ENCODE measurements at places on chromosomes 12 and 14.

DNA sequence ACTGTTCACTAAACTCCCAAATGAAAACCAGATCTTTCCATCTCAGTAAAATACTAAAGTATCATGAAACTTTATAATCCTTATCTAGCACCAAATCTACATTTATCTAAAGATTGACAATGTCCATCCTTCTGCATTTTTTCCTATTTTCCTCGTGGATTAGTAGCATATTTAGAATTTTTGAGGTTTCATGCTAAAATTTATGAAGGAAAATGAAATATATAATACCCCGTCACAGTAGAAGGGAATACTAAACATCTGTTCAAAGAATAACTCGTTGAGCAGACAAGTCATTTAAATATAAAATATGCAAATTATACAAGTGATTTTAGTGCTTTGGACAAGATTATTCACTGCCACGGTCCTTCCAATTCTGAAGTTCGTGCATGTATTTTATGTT is 122.7 kb upstream of the SLCO1C1 start:
- DNase-seq = no peak

DNA sequence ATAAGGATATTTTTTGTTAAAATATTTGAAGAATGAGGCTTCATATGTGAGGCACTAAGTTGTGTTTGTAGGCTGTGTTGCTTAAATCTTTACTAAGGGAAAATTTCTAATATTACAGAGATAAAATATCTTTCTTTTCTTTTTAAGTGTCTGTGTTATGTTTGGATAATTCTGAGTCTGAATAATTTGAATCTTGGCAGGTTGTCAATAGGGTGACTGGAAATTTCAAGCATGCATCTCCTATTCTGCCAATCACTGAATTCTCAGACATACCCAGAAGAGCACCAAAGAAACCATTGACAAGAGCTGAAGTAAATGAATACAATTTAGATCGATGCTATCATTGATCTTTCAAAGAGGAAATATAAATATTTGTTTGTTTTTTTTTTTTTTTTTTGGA is 29.4 kb downstream of the TMPO start:
- DNase-seq = no peak

DNA sequence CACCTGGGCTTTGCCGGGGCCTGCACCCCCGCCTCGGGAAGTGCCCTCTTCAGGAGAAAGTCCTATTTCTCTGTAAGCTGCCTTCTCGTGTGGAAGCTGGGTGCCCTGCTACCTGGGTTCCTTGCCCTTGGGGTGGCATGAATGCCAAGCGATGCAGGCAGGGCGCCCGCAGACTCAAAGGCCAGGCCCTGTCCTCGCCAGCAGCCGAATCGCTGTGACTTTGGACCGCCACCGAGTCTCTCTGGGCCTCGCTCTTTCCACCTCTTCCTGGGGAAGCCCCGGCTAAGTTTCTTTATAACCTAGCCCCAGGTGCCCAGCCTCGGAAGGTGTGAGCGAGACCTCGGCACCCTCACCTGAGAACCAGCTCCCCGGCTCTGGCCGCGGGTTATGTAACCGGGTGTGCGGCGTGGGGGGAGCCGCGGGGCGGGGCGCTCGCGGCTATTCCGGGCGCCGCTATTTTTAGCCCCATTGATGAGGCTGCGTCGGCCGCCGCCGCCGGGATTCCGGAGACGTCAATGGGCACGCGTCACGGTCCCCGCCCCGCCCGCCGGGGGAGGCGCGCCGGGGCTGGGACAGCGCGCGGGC is 14.6 kb upstream of the NR4A1 start:
- DNase-seq = no peak

GRCh38 chr14:21768116-21768874 is 94.7 kb upstream of the OR4E1 start:
- no peak for DNase-seq

DNA sequence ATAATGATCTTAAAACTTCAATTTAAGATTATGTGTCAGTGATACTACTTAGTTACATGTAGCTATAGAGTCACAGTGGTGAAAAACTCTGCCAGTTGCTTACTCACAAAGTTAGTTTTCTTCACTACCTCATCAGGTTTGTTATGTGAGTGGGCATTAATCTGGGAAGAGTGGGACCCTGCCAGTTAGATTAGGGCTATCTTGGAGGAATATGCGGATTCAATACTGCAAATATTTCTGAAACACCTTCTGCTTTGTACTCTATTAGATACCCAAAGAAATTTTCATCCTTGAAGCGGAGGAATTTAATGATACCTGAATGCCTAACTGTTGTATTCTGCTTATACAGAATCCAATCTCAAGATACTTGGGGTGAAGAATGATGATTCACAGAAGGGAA is 25.1 kb downstream of the ZNF268 start:
- no peak for DNase-seq

DNA sequence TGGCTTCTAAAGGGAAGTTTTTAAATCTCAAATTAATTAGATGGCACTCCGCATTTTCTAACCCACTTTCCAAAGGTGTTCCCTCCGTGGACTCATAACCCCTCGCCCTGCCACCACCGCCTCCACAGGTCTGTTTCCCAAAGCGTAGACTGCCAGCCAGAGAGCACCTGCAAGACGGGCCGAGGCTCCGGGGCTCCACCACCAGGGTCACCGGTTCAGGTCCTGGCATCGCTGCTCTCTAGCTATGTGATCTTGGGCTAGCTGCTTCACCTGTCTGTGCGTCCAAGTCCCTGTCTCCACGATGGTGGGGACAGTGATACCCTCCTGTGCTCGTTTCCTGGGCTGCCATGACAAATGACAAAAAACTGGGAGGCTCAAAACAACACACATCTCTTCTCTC is 11.5 kb downstream of the RIMBP2 start:
- no peak for DNase-seq

DNA sequence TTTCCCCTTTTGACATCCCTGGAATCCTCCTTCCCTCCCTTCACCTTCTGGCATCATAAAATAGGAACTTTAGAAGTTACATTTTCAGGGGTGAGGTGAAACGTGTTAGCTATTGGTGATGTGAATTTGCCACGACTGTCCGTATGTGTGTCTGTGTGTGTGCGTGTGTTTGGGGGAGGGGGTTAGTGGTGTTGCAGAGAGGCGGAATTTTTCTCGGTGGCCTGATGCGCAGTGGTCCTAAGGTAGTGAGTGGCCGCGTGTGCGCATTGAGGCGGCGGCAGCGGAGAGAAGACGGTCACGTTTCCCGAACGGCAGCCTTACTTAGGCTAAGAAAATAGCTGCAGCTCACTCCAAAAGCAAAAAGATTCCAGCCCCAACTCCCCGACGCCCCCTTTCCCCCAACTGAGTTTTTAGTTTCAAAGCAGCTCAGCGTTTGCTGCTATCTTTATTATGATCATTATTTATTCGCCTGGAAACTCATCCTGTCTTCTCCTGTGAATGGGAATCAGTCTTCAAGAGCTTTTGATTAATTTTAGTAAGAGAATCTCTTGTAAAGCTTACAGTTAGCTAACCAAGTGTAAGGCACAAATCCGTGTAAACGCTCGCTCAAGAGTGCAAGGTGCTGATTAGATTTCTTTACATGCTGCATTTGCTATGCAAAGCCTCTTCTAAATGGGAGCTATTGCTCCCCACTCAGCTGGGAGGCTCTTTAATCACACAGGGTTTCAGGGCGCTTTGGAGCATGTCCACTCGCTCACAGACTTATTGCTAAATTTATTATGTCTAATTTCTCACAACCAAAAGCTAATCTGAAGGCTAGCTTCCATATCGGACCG is 4.7 kb downstream of the FLRT2 start:
- DNase-seq = no peak

Data from retinal pigment epithelial cell (primary cell).